ENCODE measurements at places on chromosomes 11 and 22. TPM values are rescaled to one million over a fixed set of nuclear protein-coding genes. Genes with fewer than 3 reads are reported as not detected.

Gene SLCO2B1
- polyA plus RNA-seq, result 8.2 TPM

Gene SMC1B
- polyA plus RNA-seq, result 0.23 TPM

Gene PACSIN3
- 27.6 TPM for polyA plus RNA-seq

Gene JHY
- polyA plus RNA-seq, result 13.7 TPM

Gene FADS2
- polyA plus RNA-seq, result 105 TPM

Gene OR52N1
- not detected for polyA plus RNA-seq

Gene SLC22A6
- 29.4 TPM for polyA plus RNA-seq

Gene CACNA1I
- 0.13 TPM for polyA plus RNA-seq

Gene OVOL1
- 11.0 TPM for polyA plus RNA-seq

Gene OR5M10
- polyA plus RNA-seq, result not detected

Gene TRPM5
- 2.9 TPM for polyA plus RNA-seq

Gene VSTM5
- polyA plus RNA-seq, result 2.8 TPM

Gene RIMBP3C
- 0.20 TPM for polyA plus RNA-seq

Gene NNMT
- 0.48 TPM for polyA plus RNA-seq

Gene GRM5
- 0.13 TPM for polyA plus RNA-seq

Gene WNT11
- 10.3 TPM for polyA plus RNA-seq

Gene PRR33
- polyA plus RNA-seq, result 0.08 TPM

Gene PHLDB1
- 155 TPM for polyA plus RNA-seq

Gene SLC22A25
- not detected for polyA plus RNA-seq

Gene SCUBE1
- 8.7 TPM for polyA plus RNA-seq

Gene GDPD4
- polyA plus RNA-seq, result 0.17 TPM

Gene POU2AF2
- polyA plus RNA-seq, result not detected

Gene OR5A1
- polyA plus RNA-seq, result 0.03 TPM

Gene KRTAP5-7
- 0.25 TPM for polyA plus RNA-seq

Gene SLC5A1
- polyA plus RNA-seq, result 0.70 TPM

Gene ZP1
- 0.30 TPM for polyA plus RNA-seq

Gene NPTXR
- polyA plus RNA-seq, result 4.2 TPM

Gene GLYATL2
- 4.6 TPM for polyA plus RNA-seq

Gene RTCB
- 109 TPM for polyA plus RNA-seq

Gene PVALB
- 5.9 TPM for polyA plus RNA-seq

Gene CASP5
- not detected for polyA plus RNA-seq

Gene CCDC73
- polyA plus RNA-seq, result 0.43 TPM

Gene OR5P2
- polyA plus RNA-seq, result 0.13 TPM
